ENCODE measurements at places on chromosomes 13 and 19. TPM values are rescaled to one million over a fixed set of nuclear protein-coding genes. Genes with fewer than 3 reads are reported as not detected.
A peak's percentile ranks its signal among the peaks of the same experiment; 100 is the strongest.

The LSM14A gene
- 192 TPM for total RNA-seq

The PLVAP gene
- not detected for total RNA-seq

The OR7A5 gene
- total RNA-seq: not detected

The FFAR3 gene
- not detected for total RNA-seq

The PCDH17 gene
- 2.7 TPM for total RNA-seq

The IL17D gene
- 0.93 TPM for total RNA-seq

The IZUMO1 gene
- total RNA-seq: 1.1 TPM

The IL27RA gene
- 10.7 TPM for total RNA-seq

The FGF22 gene
- total RNA-seq: not detected

The NAPSA gene
- 1.9 TPM for total RNA-seq

The GFY gene
- 0.20 TPM for total RNA-seq

The PRSS57 gene
- not detected for total RNA-seq

The MBD3L3 gene
- not detected for total RNA-seq

The SPACA4 gene
- total RNA-seq: not detected

The ZNF285 gene
- 3.6 TPM for total RNA-seq

DNA sequence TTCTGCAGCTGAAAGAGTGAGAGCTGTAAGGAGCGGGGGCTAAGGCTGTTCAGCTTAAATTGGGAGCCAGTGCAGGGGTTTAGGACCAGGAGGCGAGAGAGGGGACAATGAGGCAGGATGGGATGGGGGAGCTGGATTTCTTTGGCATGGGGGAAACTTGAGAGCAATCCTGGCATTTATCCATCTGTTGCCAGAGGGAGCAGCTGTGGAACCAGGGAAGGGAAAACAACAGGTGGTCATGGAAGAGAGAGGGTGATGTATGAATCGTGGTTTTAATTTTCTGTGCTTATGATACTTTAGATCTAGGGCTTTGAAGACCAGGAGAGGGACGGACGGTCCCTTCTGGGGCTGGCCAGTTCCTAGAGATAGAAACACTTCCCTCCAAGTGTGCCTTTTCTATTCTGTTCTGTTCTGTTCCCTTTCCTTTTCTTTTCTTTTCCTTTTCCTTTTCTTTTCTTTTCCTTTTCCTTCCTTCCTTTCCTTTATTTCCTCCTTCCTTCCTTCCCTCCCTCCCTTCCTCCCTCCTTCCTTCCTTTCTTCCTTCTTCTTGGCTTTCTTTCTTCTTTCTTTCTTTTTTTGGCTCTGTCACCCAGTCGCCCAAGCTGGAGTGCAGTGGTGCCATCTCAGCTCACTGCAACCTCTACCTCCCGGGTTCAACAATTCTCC, 16.0 kb upstream of the CCL25 start:
- DNase-seq: no peak

- no peak for DNase-seq
Measured at GRCh38 chr13:81089371-81090157, 748.6 kb upstream of the SPRY2 start.

- no peak for DNase-seq
Measured at GRCh38 chr19:15081911-15082310, at the start of gene OR1I1. Gene OR1I1 (plus strand): TSS chr19:15082211. CDS start chr19:15087066, 4,855 bp downstream.

DNA sequence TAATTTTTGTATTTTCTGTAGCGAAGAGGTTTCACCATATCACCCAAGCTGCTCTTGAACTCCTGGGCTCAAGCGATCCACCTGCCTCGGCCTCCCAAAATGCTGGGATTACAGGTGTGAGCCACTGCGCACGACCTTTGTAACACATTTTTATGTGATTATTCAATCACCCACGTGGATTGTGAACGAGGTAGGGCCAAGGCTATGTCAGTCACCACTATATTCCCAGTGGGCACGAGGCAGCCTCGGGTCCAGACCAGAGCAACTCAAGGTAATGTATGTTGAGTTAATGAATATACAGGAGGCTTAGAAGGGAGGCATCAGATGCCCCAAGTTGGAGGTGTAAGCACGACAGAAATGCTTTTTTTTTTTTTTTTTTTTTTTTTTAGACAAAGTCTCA, 8.9 kb downstream of the PTGIR start:
- no peak for DNase-seq

DNA sequence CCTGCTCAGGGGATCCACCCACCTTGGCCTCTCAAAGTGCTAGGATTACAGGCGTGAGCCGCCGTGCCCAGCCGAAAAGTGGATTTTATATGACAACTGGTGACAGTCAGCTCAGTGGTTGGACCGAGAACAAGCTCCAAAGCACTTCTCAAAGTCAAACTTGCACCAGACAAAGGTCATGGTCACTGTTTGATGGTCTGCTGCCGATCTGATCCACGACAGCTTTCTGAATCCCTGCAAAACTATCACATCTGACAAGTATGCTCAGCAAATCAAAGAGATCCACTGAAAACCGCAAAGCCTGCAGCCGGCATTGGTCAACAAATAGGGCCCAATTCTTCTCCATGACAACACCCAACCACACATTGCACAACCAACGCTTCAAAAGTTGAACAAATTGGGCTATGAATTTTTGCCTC, 21.6 kb upstream of the NAA16 start:
- no peak for DNase-seq

DNA sequence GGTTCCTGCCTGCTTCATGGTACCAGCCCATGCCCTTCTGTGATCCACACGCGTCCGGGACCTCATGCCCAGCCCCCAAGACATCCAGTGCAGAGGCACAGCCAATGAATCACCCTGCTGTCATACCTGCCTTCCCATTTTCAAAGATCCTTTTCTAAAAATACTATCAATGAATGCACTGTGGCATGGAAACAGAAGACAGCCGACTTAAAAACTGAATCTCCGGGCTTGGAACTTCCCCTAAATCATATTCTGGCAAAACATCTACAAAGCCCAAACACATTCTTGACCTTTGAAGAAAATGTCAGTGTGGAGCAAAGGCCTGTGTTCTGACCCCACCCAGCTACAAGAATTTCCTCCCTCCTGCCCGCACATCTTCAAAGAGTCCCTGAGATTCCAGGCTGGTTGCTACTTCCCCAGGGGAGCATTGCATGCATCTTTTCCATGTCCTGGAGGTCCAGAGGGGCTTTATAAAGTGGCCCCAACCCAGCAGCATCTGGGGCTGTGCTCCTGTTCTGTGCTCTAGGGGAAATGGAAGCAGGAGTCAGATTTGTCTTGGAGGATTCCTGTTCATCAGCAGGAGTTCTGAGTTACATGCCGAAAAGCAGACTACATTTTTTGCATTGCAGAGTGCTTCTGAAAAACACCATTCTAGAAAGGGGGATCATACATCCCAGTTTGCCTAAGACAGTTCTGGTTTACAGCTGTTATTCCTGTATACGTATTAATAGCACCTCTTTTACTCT, 135.2 kb downstream of the USP12 start:
- no peak for DNase-seq

GRCh38 chr19:50876456-50876855, 3.2 kb downstream of the KLK2 start:
- DNase-seq: no peak

- DNase-seq: no peak
Measured at GRCh38 chr19:18626906-18627305, 9.9 kb upstream of the KLHL26 start.

DNA sequence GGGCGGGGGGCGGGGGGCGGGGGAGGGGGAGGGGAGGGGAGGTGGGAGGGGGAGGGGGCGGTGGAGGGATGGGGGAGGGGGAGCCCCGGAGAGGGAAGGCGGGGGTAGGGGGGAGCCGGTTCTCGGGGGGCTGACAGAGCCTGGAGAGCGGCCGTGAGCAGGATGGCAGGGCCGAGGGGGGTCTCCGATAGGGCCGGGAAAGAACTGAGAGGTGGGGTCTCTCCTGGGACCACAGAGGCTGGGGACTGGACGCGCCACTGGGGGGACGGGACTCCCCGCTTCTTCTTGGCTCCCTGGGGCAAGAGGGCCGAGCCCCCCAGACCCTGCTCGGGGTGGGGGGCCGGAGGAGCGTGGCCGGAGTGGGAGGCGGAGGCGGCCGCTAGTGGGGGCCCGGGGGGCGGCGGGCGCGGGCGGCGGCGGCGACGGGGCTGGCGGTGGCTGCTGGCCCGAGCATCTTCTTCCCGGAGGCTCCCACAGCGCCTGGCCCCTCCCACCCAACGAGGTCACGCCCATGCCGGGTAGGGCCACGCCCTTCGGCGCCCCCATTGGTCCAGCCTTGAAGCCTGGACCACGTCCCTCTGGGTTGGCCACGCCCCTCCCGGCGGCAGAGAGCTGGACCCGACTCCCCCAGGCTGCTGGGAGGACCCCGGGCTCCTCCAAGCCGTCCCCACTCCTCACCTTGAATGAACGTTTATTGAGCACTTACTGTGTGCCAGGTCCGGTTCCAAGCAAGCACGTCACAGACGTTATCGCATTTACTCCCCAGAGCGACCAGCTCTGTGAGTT, at the start of gene NOVA2:
NOVA2 (minus strand) TSS at position 313 of the 786 bp plus-strand sequence. CDS start 514 bp downstream, outside the sequence.
- DNase-seq: peak; percentile 98

GRCh38 chr13:60282708-60283107, 114.3 kb upstream of the TDRD3 start:
- no peak for DNase-seq

DNA sequence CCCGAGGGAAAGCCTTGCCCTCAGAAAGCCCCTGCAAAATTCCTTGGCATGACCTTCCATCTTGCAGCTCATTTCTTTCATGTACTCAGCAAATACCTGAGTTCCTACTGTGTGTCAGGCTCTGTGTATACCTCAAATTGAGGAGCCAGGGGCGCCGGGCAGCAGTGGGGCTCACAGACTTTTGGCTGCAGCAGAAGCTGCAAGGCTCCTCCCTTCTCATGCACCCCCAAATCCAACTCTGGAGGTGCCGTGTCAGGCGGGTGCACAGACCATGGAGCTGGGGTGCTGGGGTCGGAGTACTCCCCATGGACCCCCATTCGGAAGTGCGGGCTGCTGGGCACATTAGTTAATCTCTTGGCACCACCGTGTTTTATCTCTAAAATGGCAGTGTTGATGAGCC, 72.3 kb downstream of the COL4A2 start:
- no peak for DNase-seq

GRCh38 chr13:82687884-82688283, 1194.4 kb downstream of the SLITRK1 start:
- DNase-seq: no peak

DNA sequence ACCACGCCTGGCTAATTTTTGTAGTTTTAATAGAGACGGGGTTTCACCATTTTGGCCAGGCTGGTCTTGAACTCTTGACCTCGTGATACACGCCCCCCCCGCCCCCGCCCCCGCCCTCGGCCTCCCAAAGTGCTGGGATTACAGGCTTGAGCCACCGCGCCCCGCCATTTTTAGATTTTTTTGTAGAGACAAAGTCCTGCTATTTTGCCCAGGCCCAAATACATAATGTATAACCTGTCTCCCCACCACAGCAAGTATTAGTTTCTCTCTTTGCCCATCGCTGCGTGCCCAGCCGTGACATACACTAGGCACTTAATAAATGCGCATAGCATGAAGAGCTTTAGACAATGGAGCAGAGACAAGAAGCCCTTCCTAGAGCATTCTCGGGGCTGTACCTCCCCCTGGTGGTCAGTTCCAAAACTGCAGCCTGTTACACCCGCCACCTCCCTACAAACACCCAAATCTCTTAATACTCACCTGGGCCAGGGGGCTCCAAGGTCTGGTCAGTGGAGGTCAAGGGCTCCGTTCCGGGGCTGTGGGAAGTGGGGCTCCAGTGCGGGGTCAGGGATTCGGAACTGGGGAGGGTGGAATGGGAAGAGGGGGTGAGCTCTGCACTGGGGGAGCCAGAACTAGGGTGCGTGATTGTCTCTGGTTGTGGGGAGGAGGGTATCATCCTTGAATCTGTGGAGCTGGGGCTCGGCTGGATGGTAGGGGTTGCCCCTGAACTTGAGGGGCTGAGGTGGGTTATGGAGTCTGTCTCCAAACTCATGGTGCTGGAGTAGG, 22.5 kb downstream of the IQCN start:
- peak; percentile 95 for DNase-seq

DNA sequence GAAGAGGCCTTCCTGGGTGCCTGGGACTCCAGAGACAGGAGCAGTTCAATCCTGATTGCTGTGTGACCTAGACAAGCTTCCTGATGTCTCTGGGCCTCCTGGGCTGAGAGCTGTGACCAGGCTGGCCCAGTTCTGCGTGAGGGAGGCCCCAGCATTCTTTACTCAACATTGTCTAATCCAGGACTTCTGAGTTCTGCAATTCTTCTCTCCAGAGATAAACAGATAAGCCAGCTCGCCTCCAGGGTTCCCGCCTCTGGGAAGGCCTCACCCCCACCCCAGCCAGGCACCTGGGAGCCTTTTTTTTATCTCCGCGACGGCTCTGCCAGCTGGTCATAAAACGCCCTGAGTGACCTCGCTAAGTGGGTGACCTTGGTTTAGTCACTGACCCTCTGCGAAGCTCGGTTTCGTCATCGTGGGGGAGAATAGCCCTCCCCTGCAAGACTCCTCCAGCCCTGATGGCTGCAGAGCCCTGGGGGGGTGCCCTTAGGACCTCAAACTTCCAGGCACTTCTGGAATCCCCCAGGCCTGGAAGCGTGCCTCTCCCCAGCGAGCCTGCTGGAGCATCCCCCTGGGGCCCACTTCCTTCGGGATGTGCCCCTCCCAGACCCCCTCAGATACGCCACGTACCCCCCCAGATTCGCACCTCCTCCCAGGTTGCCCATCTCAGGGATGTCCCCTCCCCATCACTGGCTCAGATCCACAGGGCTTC, 1.9 kb downstream of the SULT2B1 start:
- peak; percentile 84 for DNase-seq

DNA sequence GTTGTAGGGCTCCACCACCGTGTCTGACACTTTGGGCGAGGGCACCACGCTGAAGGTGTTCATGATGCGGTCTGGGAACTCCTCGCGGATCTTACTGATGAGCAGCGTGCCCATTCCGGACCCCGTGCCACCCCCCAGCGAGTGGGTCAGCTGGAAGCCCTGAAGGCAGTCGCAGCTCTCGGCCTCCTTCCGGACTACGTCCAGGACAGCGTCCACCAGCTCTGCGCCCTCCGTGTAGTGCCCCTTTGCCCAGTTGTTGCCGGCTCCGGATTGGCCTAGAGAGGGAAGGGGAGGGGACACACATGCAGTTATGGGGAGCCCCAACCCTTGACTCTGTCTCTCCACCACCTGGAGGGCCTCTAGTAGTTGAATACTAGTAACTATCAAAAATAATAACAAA, 6.2 kb downstream of the TUBB4A start:
- DNase-seq: no peak

GRCh38 chr19:33024398-33024797, 40.3 kb downstream of the RHPN2 start:
- peak; percentile 40 for DNase-seq

GRCh38 chr13:43470610-43471009, 316.2 kb downstream of the ENOX1 start:
- no peak for DNase-seq

DNA sequence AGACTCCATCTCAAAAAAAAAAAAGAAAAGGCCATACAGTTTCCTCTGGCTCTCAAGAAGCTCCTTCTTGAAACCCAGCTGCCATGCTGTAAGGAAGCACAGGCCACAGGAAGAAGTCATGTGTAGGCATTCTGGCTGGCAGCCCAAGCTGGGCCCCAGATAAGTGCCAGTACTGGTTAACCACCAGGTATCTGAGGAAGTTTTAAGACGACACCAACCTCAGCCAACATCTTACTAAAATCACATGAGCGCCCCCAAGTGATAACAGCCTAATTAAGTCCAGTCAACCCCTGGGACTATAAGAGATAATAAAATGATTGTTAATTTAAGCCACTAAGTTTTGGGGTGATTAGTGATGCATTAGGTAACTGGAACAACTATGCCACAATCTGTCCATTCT, 27.4 kb upstream of the AKT2 start:
- DNase-seq: no peak

- DNase-seq: peak; percentile 68
Measured at GRCh38 chr13:24741016-24741662, 22.8 kb upstream of the RNF17 start.

GRCh38 chr19:12156223-12157058, at the start of gene ZNF625:
Gene ZNF625 (minus strand): TSS chr19:12156734. CDS start chr19:12156558, 176 bp downstream.
- DNase-seq: peak; percentile 99

- DNase-seq: peak; percentile 82
Measured at GRCh38 chr13:24119626-24120508, 40.7 kb upstream of the SPATA13 start.

All from endodermal cell (in vitro differentiated cells).